CD8-positive, alpha-beta memory T cell (primary cell): ENCODE measurements at places on chromosomes 7 and 10.

GRCh38 chr7:43914795-43915194 is 8.4 kb upstream of the URGCP start:
- no peak for DNase-seq

DNA sequence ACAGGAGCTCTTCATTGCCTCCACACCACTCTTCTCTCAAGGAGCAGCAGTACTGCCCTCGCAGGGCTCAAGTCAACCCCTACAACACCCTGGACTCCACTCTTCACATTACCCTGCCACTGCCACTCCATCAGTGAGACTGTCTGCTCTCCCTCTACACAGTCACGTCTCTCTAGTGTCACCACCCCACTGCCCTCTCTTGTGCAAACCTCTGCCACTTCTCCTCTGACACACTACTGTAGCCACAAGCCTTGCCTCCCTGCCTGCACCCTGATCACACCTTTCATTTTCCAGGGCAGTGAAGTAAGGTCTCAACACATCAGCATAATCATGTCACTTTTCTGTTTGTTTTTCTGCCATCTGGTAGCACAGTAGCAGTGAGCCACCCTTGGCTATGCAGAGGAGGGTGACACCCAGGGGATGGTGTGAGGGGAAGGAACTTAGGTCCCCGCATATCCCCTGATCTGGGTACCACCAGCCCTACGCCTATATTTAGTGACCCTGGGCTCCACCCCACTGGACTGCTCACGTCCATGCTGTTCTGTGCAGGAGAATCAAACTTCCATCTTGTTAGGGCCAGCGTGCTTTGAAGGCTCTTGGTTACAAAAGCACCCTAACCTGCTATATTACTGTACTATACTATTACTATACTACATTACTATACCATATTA is 1.6 kb downstream of the C10orf143 start:
- DNase-seq = no peak

GRCh38 chr10:78819361-78820006 is 249.3 kb upstream of the ZMIZ1 start:
- no peak for DNase-seq

- no peak for DNase-seq
These were observed 566.7 kb upstream of the NRP1 start for GRCh38 chr10:33901166-33901565.

DNA sequence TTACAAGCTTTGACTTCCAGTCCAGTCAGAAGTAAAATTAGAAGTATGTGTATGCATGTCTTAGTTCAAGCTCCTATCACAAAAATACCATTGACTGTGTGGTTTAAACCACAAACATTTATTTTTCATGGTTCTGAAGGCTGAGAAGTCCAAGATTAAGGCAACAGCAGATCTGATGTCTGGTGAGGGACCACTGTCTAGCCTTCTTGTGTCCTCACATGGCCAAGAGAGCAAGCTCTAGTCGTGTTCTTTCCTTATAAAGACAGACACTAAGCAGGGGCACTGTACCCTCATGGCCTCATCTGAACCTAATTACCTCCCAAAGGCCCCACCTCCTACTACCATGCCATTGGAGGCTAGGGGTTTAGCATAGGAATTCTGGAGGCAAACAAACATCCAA is 41.3 kb upstream of the ARL4A start:
- DNase-seq = no peak

DNA sequence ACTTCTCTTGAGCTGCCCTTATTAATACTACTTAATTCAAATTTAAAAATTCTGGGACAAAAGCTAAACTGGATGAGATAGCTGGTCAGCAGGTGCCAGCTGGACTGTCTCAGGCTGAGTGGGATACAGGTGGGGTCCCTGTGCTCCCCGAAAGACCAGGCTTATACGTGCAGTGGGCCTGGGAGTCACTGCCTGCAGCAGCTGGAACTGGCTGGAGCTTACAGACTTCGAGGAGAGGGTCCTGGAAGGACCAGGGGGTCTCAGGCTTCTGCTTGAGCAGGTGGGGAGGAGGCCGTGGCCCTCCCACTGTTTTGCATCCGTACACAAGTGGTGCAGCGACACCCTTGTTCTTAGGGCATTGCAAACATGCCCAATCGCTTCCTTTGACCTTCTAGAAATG is 203.7 kb downstream of the GLRX3 start:
- no peak for DNase-seq

DNA sequence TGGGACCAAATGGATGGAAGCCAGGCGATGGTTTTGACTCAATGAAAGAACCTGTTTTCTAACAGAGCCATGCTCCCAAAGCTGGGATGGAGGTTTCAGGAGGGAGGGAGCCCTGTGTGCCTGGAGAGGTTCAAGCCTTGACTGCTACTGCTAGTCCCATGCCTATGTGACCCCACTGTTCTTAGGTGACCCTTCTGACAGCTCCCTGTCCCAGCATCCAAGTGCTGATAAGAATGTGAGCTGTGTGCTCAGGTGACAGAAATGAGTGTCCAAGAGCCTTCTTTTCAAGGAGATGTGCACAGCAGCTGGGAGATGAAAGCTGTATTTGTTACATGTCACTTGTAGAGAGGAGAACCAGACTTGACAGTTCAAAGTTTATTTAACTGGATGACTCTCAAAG is 595.4 kb downstream of the GALNT17 start:
- DNase-seq = no peak

DNA sequence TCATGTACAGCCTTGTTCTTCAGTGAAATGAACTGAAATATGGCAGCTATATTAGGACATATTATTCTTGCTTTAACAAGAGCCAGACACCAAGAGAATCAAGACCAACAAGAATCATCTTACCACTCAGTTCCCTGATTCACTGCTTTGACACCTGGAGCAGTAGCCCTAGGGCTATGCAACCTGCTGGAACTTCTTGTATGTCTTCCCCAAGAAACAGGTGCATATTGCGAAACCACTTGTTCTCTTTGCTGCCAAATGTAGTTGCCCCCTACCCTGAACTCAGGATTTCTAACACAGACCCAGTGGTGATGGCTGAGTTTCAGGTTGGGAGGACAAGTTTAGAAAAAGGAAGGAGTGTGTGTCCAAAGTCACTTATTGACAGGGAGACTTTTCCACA is 46.1 kb downstream of the WIPF3 start:
- DNase-seq = no peak

GRCh38 chr7:13874783-13875182 is 114.7 kb downstream of the ETV1 start:
- DNase-seq = no peak

GRCh38 chr10:66980246-66980815 is 54.5 kb downstream of the LRRTM3 start:
- no peak for DNase-seq

GRCh38 chr10:125076891-125077541 is 83.3 kb downstream of the CTBP2 start:
- no peak for DNase-seq

- no peak for DNase-seq
These were observed 48.1 kb upstream of the LRRN3 start for GRCh38 chr7:111042842-111043241.

- DNase-seq = no peak
These were observed 25.6 kb downstream of the HPS6 start for GRCh38 chr10:102090772-102091171.

DNA sequence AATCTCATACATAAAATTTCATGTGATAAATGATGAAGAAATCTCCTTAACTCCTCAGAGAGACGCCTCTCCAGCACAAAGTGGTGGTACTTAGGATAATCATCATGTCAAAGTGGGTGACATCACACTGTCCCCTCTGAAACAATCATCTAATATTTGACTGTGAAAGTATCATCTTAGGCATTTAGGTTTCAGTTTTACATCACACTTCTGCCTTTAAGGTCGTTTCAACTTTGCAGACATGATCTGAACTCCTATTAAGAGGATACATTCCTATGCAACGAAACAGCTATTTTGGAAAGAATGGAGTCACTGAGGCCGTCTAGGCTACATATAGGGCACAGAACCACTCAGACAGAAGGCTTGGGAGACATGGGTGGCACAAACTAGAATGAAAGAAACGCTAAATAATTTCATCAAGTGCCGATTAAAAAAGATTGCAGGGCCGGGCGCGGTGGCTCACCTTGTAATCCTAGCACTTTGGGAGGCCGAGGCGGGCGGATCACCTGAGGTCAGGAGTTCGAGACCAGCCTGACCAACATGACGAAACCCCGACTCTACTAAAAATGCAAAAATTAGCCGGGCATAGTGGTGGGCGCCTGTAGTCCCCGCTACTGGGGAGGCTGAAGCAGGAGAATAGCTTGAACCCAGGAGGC is 2.0 kb downstream of the VOPP1 start:
- DNase-seq = no peak

- no peak for DNase-seq
These were observed 10.2 kb downstream of the AKR1C4 start for GRCh38 chr10:5206799-5207198.

- no peak for DNase-seq
These were observed 60.6 kb downstream of the PUS7 start for GRCh38 chr7:105461518-105461917.

- DNase-seq = no peak
These were observed 531 bp upstream of the INTS15 start for GRCh38 chr7:6589151-6589828.

DNA sequence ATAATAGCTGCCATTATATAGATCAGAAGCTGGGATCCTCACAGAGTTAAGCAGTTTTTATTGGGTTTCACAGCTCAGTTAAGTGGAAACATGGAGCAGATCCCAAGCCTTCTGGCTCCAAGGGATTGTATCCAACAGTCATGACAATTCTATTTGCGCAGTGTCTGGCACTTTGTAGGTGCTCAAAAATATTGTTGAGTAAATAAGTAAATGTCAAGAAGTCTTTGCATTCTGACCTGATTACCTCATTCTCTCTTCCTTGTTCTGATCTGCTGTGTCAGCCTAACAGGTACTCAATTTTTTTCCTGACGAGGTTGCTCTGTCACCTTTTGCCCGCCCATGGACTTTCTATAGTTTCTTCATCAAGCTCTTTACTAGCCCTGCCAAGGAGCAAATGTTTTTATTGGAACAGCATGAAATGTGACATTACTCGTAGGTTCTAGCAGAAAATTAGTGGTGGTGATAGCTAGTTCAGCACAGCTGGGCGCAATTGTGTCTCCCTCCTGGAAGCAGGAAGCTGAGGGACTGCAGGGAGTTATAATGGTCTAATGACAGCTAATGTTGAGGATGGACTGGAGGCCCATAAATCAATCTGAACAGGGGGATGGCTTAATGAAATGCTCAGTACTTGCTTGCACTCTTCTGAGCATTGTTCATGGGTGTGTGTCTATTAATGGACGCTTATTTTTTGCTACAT is 680.2 kb downstream of the CCSER2 start:
- DNase-seq = no peak

GRCh38 chr7:45927721-45928120 is 6.6 kb upstream of the IGFBP3 start:
- no peak for DNase-seq

GRCh38 chr7:55084307-55084706 is 65.5 kb downstream of the EGFR start:
- no peak for DNase-seq

GRCh38 chr10:89219513-89220218 is 12.5 kb upstream of the CH25H start:
- no peak for DNase-seq

DNA sequence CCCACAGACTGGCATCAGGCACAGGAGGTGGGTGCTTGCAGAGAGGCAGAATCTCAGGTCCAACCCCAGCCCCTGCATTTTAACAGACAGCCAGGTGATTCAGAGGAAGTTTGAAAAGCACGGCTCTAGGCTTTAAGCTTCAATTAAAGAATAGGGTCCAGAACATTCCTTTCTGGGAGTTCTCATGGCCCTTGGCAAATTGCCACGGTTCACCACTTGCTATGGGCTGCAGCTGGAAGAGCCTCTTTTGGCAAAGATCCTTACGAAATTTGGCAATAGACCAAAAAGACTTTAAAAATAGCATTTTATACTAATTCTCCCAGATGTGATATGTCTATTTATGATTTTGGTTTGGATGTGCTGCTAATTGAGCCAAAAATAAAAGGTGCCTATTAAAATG is 148.1 kb downstream of the ITGA8 start:
- no peak for DNase-seq
